Left ventricle myocardium superior (tissue), 1 donor: ENCODE measurements at places on chromosomes 1 and 21. TPM values are rescaled to one million over a fixed set of nuclear protein-coding genes. Genes with fewer than 3 reads are reported as not detected.

Gene AMY2A
- not detected for total RNA-seq

Gene PLEKHA6
- total RNA-seq = 21.6 TPM

Gene PLEKHM2
- 95.2 TPM for total RNA-seq

Gene CD164L2
- not detected for total RNA-seq

Gene NTMT2
- total RNA-seq = 5.9 TPM

Gene LRRC71
- 0.17 TPM for total RNA-seq

Gene CELSR2
- total RNA-seq = 9.8 TPM

Gene FAM110D
- 4.5 TPM for total RNA-seq

Gene ANGPTL1
- 6.6 TPM for total RNA-seq

Gene CFAP74
- total RNA-seq = not detected

Gene FAM20B
- total RNA-seq = 54.5 TPM

Gene SETSIP
- total RNA-seq = not detected

Gene RPTN
- not detected for total RNA-seq

Gene OR6N1
- not detected for total RNA-seq

Gene TSSK3
- 2.0 TPM for total RNA-seq
